ENCODE measurements at places on chromosomes 5 and 9. TPM values are rescaled to one million over a fixed set of nuclear protein-coding genes. Genes with fewer than 3 reads are reported as not detected.

- H3K4me3 ChIP-seq: no peak overlapping the region
- H3K27me3 ChIP-seq: no peaks in the 10 kb centered on the region
- DNase-seq: peak; percentile 55
- H3K27ac ChIP-seq: no peak overlapping the region
- H3K36me3 ChIP-seq: no peaks in the 10 kb centered on the region
- peaks cover 17% of the 10 kb centered on the region for H3K4me1 ChIP-seq
Observed at GRCh38 chr9:34501889-34502425, 20.8 kb downstream of the ENHO start.

- peaks cover 9% of the 10 kb centered on the region for H3K4me1 ChIP-seq
- DNase-seq: no peak
- H3K36me3 ChIP-seq: no peaks in the 10 kb centered on the region
- H3K27ac ChIP-seq: no peak overlapping the region
Observed at GRCh38 chr9:93343663-93344062, 107.8 kb upstream of the FAM120A start.

DNA sequence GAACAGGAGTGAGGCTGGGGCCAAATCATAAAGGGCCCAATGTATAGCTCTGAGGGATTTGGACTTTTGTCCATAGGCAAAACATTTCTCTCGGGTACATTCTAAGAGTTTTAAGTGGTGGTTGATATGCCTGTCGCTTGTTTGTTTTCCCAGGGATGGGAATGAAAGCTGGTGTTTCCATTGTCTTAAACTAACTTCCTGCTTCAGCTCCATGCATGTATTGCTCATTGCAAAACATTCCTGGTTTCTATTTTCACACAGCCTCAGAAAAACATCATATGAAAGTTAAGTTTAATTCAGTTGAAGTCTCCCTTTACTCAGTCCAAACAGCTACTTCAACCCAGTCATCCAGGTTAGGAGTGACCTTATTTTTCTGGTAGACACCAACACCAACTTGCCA, 235.0 kb downstream of the ACTL7B start:
- no peak overlapping the region for H3K4me3 ChIP-seq
- no peaks in the 10 kb centered on the region for H3K4me1 ChIP-seq
- no peaks in the 10 kb centered on the region for H3K36me3 ChIP-seq
- no peak overlapping the region for H3K27ac ChIP-seq
- no peak for DNase-seq

GRCh38 chr9:122090981-122091380, 2.1 kb downstream of the TTLL11 start:
- no peaks in the 10 kb centered on the region for H3K27me3 ChIP-seq
- no peak overlapping the region for H3K4me3 ChIP-seq
- H3K27ac ChIP-seq: no peak overlapping the region
- H3K36me3 ChIP-seq: no peaks in the 10 kb centered on the region
- H3K4me1 ChIP-seq: peaks cover 26% of the 10 kb centered on the region

- no peaks in the 10 kb centered on the region for H3K4me1 ChIP-seq
- H3K36me3 ChIP-seq: no peaks in the 10 kb centered on the region
- no peaks in the 10 kb centered on the region for H3K27me3 ChIP-seq
- H3K27ac ChIP-seq: peak overlapping the region; percentile 2
- H3K4me3 ChIP-seq: no peak overlapping the region
Observed at GRCh38 chr5:148205044-148205806, 2.4 kb downstream of the SPINK6 start.

Gene LHFPL2
- 69.5 TPM for total RNA-seq
